ENCODE measurements at places on chromosomes 11 and 22. TPM values are rescaled to one million over a fixed set of nuclear protein-coding genes. Genes with fewer than 3 reads are reported as not detected.

DNA sequence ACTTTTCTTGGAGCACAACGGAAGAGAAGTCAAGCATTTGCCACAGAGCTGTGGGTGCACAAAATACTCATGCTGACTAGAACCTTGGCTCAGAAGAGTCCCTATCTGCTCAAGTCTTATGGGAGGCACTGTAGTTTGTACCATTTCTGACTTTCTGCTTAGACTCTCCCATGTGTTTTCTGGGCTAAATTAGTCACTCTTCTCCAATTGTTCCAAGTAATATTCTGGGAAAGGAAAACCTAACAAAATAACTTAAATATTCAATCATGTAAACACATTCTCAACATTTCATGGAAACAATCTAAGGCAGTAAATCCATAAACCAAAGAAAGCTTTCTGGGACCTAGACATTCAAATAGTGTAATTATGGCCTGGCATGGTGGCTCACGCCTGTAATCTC is 220.7 kb downstream of the SWAP70 start:
- DNase-seq, result no peak
- H3K36me3 ChIP-seq, result no peaks in the 10 kb centered on the region
- H3K27ac ChIP-seq, result no peak overlapping the region
- peaks cover 7% of the 10 kb centered on the region for H3K27me3 ChIP-seq
- H3K4me3 ChIP-seq, result no peak overlapping the region

DNA sequence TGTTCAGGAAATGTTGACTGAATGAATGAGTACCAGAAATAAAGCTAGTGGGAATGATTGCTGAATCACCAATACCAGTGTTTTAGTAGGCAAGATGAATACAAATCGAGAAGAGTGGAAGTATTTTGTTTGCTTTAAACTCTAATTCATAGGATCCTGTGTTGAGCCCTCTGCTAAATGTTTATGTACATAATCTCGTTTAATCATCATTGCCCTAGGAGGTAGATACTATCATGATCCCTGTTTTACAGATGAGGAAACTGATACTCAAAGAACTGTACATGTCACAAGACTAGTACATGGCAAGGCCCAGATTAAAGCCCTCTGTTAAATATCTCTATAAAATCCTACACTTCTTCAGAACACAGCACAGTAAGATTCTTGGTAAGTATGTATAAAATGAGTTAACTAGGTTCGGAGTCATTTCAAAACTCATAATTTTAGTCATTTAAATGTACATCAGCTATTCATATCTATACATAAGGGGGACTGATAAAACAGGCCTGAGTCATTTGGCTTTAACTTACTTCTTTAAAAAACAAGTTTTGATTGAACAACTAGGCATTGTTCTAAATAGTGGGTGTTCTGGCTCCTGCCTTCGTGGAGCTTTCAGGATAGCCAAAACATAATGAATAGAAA is 97.1 kb downstream of the EXT2 start:
- H3K4me3 ChIP-seq, result no peak overlapping the region
- peaks cover 24% of the 10 kb centered on the region for H3K36me3 ChIP-seq
- no peaks in the 10 kb centered on the region for H3K27me3 ChIP-seq
- H3K4me1 ChIP-seq, result peaks cover 14% of the 10 kb centered on the region
- peak overlapping the region; percentile 14 for H3K27ac ChIP-seq

- peaks cover 64% of the 10 kb centered on the region for H3K27me3 ChIP-seq
- DNase-seq, result no peak
- H3K27ac ChIP-seq, result peak overlapping the region; percentile 40
- peaks cover 2% of the 10 kb centered on the region for H3K36me3 ChIP-seq
- peaks cover 24% of the 10 kb centered on the region for H3K4me1 ChIP-seq
Measured at GRCh38 chr11:43943931-43944751, 1.7 kb downstream of the C11orf96 start.

Gene ANO5
- total RNA-seq, result not detected

DNA sequence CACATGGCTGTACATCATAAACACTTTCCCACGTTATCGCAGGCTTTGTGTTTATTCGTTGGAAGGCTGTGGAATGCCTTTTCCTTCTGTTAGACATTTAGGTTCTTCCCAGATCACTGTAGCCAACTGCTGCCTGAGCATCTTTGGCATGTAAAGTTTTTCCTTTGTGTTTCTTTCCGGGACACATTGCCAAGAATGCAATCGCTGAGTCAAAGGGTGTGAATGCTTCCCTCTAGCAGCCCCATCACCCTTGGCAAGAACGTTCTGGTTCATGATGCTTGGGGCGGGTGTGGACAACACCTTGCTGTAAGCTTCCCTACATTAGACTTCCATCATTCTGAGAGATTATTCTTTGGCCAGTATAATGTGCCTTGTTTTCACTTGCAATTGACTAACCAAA is 136.2 kb downstream of the OSBP2 start:
- no peak overlapping the region for H3K27ac ChIP-seq
- no peaks in the 10 kb centered on the region for H3K4me1 ChIP-seq
- peaks cover 4% of the 10 kb centered on the region for H3K27me3 ChIP-seq
- DNase-seq, result no peak
- H3K36me3 ChIP-seq, result no peaks in the 10 kb centered on the region

GRCh38 chr11:124943254-124943616 is 7.4 kb upstream of the HEPACAM start:
- H3K4me1 ChIP-seq, result no peaks in the 10 kb centered on the region
- peaks cover 2% of the 10 kb centered on the region for H3K27me3 ChIP-seq

- no peaks in the 10 kb centered on the region for H3K4me1 ChIP-seq
- H3K36me3 ChIP-seq, result no peaks in the 10 kb centered on the region
- H3K27ac ChIP-seq, result no peak overlapping the region
- no peak overlapping the region for H3K4me3 ChIP-seq
Measured at GRCh38 chr11:40023724-40024123, 1435.7 kb downstream of the LRRC4C start.

DNA sequence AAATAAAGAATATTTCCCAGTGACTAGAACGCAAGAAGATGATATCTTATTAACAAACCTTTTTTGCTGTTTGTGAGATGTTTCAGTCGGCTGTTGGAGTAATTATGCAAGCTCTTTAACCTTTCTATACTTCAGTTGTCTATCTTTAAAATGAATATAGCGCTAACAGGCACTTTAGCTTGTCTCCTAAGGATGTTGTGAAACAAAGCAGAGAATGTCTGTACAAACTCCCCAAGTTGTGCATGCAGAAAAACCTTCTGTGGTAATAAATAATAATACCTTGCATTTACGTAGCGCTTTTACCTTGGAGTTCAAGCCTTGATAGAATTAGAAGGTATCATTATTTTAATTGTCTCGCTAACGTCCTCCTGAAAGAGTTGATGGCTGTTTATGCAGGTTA is 1.9 kb upstream of the KDM2A start:
- H3K4me3 ChIP-seq, result peak overlapping the region; percentile 76
- no peak for DNase-seq
- peaks cover 18% of the 10 kb centered on the region for H3K36me3 ChIP-seq
- H3K27ac ChIP-seq, result peak overlapping the region; percentile 76
- peaks cover 12% of the 10 kb centered on the region for H3K27me3 ChIP-seq

GRCh38 chr11:26805001-26805400 is 83.1 kb upstream of the SLC5A12 start:
- DNase-seq, result no peak
- H3K27ac ChIP-seq, result no peak overlapping the region
- no peaks in the 10 kb centered on the region for H3K4me1 ChIP-seq
- H3K27me3 ChIP-seq, result no peaks in the 10 kb centered on the region
- H3K36me3 ChIP-seq, result no peaks in the 10 kb centered on the region
- H3K4me3 ChIP-seq, result no peak overlapping the region

DNA sequence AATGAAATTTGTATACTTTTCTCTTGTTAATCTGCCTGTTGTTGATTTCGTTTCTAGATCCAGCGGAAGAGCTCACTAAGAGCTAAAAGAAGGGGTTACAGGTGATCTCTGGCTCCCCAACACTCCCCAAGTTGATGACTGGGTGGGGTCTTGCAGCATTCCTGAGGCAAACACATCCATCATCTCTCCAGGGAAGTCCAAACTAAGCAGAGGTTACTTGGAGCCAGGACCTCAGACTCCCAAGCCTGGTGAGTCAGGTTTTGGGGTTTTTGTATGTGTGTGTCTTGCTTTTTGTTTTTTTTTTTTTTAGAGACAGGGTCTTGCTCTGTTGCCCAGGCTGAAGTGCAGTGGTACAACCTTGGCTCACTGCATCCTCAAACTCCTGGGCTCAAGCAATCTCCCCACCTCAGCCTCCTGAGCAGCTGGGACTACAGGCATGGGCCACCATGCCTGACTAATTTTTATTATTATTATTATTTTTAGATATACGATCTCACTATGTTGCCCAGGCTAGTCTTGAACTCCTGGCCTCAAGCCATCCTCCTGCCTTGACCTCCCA is 11.5 kb upstream of the RPS3 start:
- H3K4me3 ChIP-seq, result no peak overlapping the region
- H3K27ac ChIP-seq, result no peak overlapping the region
- H3K4me1 ChIP-seq, result peaks cover 17% of the 10 kb centered on the region
- no peak for DNase-seq
- H3K36me3 ChIP-seq, result no peaks in the 10 kb centered on the region
- H3K27me3 ChIP-seq, result peaks cover 22% of the 10 kb centered on the region

All from activated T-helper 1 cell treated with anti-CD3 and anti-CD28 coated beads, Interleukin-12 subunit alpha, Interleukin-12 subunit beta, Interleukin-2, Interleukin-4 antibody, amounts not matched to agents 30 ng/mL and 10 ng/mL and 1 ng/mL, durations not matched to agents 14 hours and 24 hours and 36 hours (primary cell).